ENCODE measurements at places on chromosomes 1 and 21. TPM values are rescaled to one million over a fixed set of nuclear protein-coding genes. Genes with fewer than 3 reads are reported as not detected.

Gene SYDE2
- 5.2 TPM for total RNA-seq

Gene OR2T29
- not detected for total RNA-seq

Gene TMEM82
- not detected for total RNA-seq

Gene OPTC
- not detected for total RNA-seq

Gene RUNX1
- total RNA-seq, result 63.5 TPM

Gene RNU1-3
- under 0.01 TPM for total RNA-seq

Gene SYCP1
- total RNA-seq, result not detected

Gene BRINP3
- total RNA-seq, result 2.3 TPM

Gene MNDA
- not detected for total RNA-seq

Gene SLC2A5
- 0.90 TPM for total RNA-seq

Gene LRRC53
- total RNA-seq, result not detected

Gene RRP15
- total RNA-seq, result 20.4 TPM

Gene BGLAP
- total RNA-seq, result not detected

Gene PPIAL4G
- total RNA-seq, result not detected

Gene BEND5
- total RNA-seq, result 0.45 TPM

Gene RGS13
- total RNA-seq, result not detected

Gene ATP6V1G3
- total RNA-seq, result not detected

Gene CYP4A11
- total RNA-seq, result not detected

Gene ARHGEF16
- total RNA-seq, result not detected

All from fibroblast of the aortic adventitia (primary cell).